ENCODE measurements at places on chromosomes 7 and 10. TPM values are rescaled to one million over a fixed set of nuclear protein-coding genes. Genes with fewer than 3 reads are reported as not detected.
A peak's percentile ranks its signal among the peaks of the same experiment; 100 is the strongest.

DNA sequence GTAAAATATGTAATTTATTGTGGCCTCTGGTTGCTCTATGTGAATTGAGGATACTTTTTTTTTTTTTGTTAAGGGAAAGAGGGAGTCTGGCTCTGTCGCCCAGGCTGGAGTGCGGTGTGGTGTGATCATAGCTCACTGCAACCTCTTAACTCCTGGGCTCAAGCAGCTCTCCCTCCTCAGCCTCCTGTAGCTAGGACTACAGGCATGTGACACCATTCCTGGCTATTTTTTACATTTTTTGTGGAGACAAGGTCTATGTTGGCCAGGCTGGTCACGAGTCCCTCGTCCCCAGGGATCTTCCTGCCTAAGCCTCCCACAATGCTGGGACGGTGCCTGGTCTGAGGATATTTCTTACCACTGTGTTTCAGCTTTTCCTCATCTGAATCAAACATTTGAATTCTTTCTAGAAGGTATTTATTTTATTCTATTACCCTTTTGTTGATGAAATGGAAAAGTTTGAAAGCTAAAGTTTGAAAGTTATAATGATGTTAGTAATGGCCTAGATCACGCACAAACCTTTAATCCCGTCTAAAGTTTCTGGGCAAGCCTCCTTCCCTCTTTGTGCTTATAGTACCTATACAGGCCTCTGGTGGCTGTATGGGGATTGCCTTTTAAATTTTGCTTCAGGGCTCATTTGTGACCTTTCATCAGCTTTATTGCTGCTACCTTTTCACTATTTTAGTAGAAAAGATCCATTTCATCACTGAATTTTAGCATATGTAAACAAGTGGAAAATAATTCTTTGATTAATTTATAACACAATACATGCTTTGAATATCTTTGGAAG is 2.0 kb downstream of the IFRD1 start:
- H3K4me3 ChIP-seq, result peak overlapping the region; percentile 90
- no peak for DNase-seq
- no peak overlapping the region for H3K27ac ChIP-seq
- H3K36me3 ChIP-seq, result peaks cover 13% of the 10 kb centered on the region

- peaks cover 2% of the 10 kb centered on the region for H3K4me1 ChIP-seq
- H3K27ac ChIP-seq, result no peak overlapping the region
- no peak for DNase-seq
- H3K36me3 ChIP-seq, result no peaks in the 10 kb centered on the region
- H3K4me3 ChIP-seq, result no peak overlapping the region
These were observed 6.8 kb downstream of the AUTS2 start for GRCh38 chr7:69605070-69605469.

GRCh38 chr10:129579228-129579627 is 112.2 kb downstream of the MGMT start:
- no peaks in the 10 kb centered on the region for H3K4me1 ChIP-seq
- H3K27me3 ChIP-seq, result no peaks in the 10 kb centered on the region

- no peak overlapping the region for H3K4me3 ChIP-seq
- H3K27ac ChIP-seq, result no peak overlapping the region
- DNase-seq, result no peak
- no peaks in the 10 kb centered on the region for H3K36me3 ChIP-seq
These were observed 250.7 kb downstream of the TNS3 start for GRCh38 chr7:47331179-47331565.

- H3K27ac ChIP-seq, result no peak overlapping the region
- no peak overlapping the region for H3K4me3 ChIP-seq
- no peaks in the 10 kb centered on the region for H3K36me3 ChIP-seq
- no peaks in the 10 kb centered on the region for H3K4me1 ChIP-seq
- DNase-seq, result no peak
- no peaks in the 10 kb centered on the region for H3K27me3 ChIP-seq
These were observed 137.9 kb downstream of the RAPGEF5 start for GRCh38 chr7:22219036-22219435.

DNA sequence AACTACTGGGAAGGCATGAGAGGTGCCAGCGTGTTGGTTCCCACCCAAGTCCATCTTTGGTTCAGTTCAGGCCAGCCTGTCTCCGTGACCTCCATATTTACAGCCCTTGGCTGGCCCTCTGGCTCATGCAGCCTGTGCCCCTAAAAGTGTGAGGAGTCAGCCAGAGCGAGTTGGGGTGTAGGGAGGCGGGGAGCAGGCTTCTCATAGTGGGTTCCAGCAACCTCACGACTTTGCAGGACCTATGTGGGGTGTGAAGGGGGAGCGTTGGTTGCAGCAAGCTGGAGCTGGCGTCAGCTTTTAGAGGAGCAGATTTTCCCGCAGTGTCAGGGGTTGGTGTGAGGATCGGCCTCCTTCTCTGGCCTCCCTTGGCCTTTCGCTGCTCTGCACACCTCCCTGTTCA is 9.8 kb downstream of the TSPAN14 start:
- peaks cover 9% of the 10 kb centered on the region for H3K36me3 ChIP-seq
- no peaks in the 10 kb centered on the region for H3K27me3 ChIP-seq
- H3K4me1 ChIP-seq, result peaks cover 100% of the 10 kb centered on the region
- H3K27ac ChIP-seq, result peak overlapping the region; percentile 85
- no peak for DNase-seq
- peak overlapping the region; percentile 93 for H3K4me3 ChIP-seq

DNA sequence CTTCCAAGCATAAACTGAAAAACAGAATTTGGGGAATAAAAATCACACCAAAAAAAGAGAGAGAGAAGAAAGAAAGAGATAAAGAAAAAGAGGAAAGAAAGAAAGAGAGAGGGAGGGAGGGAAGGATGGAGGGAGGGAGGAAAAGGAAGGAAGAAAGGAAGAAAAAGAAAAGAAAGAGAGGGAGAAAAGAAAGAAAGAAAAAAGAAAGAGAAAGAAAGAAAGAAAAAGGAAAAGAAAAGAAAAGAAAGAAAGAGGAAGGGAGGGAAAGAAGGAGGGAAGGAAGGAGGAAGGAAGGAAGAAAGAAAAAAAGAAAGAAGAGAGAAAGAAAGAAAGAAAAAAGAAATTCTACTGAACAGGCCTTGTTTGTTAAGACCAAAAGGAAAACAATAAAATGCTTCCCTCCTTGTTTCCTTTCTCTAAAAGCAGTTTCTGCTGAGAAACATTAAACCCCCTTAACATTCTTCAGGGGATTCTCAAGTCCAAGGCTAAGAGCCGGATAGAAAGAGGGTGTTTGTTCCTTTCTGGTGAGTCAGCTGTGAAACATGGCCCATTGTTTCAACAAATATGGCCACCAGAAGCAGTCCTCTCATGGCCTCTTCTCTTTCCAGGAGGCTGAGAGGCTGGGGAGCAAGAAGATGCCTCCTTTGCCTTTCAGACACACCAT is 46.9 kb upstream of the GPAM start:
- DNase-seq, result no peak
- H3K27ac ChIP-seq, result no peak overlapping the region
- H3K4me3 ChIP-seq, result no peak overlapping the region
- H3K4me1 ChIP-seq, result no peaks in the 10 kb centered on the region
- H3K27me3 ChIP-seq, result peaks cover 5% of the 10 kb centered on the region

Gene ARHGAP19
- 12.9 TPM for total RNA-seq
